Ascending aorta (tissue), 2 donors: ENCODE measurements at places on chromosomes 16 and 17. TPM values are rescaled to one million over a fixed set of nuclear protein-coding genes. Genes with fewer than 3 reads are reported as not detected.

- no peak for DNase-seq
- peaks cover 7% of the 10 kb centered on the region for H3K4me1 ChIP-seq
- peaks cover 18% of the 10 kb centered on the region for H3K36me3 ChIP-seq
- H3K4me3 ChIP-seq, result no peak overlapping the region
Observed at GRCh38 chr16:15873301-15873700, 15.1 kb downstream of the CEP20 start.

DNA sequence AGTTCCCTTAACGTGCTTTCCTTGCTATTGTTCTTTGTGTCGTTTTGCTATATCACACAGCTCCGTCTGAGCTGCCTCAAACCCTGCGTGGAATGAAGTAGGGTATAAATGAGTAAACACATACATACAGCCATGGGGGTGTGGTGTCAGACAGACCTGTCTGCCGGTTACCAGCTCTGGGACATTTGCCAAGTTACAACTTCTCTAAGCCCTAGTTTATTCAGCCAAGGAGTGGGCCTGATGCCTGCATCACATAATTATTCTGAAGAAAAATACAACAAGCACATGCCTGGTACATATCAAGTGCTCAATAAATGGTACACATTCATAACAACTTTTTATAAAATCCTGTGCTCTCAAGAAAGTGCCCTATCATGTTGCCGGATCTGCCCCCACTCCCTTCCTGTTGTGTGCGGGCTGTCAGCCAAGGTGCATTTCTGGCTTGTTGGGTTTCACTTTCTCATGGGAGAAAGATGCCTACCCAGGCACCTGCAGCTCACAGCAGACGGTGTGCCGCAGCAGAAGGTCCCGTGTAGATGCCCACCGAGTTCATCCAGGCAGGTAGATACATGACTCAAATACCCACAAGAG, 30.5 kb downstream of the SMPD3 start:
- no peak for DNase-seq
- no peaks in the 10 kb centered on the region for H3K27me3 ChIP-seq
- H3K4me1 ChIP-seq, result no peaks in the 10 kb centered on the region
- no peak overlapping the region for H3K4me3 ChIP-seq

GRCh38 chr16:2038382-2039231, 9.0 kb downstream of the NTHL1 start:
- H3K27me3 ChIP-seq, result no peaks in the 10 kb centered on the region
- DNase-seq, result no peak
- peaks cover 32% of the 10 kb centered on the region for H3K4me1 ChIP-seq
- peak overlapping the region; percentile 51 for H3K27ac ChIP-seq
- H3K36me3 ChIP-seq, result peaks cover 4% of the 10 kb centered on the region

DNA sequence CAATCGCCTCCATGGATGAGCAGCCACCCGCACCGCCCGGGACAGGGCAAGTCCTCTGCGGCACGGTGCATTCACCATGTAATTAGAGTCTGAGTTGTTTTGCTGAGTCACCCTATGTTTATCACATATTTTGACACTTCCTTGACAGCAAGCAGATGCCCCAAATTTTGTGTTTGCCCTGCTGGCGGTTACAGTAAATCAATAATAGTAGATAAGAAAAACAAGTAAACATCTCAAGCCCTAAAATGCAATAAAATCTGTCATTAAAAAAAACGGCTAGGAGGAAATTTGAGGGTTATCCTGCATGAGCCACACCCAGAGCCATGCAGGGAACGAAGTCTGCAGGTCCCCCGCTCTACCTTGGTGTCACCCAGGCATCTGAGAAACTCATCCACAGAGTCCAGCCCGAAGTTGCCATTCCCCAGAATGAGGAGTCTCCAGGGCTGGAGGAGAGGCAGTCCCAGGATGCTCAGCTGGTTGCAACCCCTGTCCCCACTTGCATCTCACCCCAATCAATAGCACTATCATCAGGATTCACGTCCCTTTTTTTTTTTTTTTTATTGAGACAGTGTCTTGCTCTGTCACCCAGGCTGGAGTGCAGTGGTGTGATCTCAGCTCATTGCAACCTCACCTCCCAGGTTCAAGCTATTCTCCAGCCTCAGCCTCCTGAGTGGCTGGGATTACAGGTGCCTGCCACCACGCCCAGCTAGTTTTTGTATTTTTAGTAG, 16.5 kb upstream of the ST6GALNAC1 start:
- H3K4me1 ChIP-seq, result no peaks in the 10 kb centered on the region
- H3K36me3 ChIP-seq, result no peaks in the 10 kb centered on the region
- H3K27ac ChIP-seq, result no peak overlapping the region
- DNase-seq, result no peak

GRCh38 chr17:15262291-15263205, 2.6 kb downstream of the PMP22 start:
- DNase-seq, result peak; percentile 94
- H3K27me3 ChIP-seq, result no peaks in the 10 kb centered on the region
- peak overlapping the region; percentile 98 for H3K27ac ChIP-seq
- peaks cover 16% of the 10 kb centered on the region for H3K36me3 ChIP-seq
- peak overlapping the region; percentile 82 for H3K4me3 ChIP-seq

GRCh38 chr16:77225182-77225581, 26.0 kb downstream of the SYCE1L start:
- no peaks in the 10 kb centered on the region for H3K36me3 ChIP-seq
- H3K4me1 ChIP-seq, result no peaks in the 10 kb centered on the region
- H3K4me3 ChIP-seq, result no peak overlapping the region

KRT39 gene
- total RNA-seq, result not detected

TPSG1 gene
- total RNA-seq, result not detected

DNA sequence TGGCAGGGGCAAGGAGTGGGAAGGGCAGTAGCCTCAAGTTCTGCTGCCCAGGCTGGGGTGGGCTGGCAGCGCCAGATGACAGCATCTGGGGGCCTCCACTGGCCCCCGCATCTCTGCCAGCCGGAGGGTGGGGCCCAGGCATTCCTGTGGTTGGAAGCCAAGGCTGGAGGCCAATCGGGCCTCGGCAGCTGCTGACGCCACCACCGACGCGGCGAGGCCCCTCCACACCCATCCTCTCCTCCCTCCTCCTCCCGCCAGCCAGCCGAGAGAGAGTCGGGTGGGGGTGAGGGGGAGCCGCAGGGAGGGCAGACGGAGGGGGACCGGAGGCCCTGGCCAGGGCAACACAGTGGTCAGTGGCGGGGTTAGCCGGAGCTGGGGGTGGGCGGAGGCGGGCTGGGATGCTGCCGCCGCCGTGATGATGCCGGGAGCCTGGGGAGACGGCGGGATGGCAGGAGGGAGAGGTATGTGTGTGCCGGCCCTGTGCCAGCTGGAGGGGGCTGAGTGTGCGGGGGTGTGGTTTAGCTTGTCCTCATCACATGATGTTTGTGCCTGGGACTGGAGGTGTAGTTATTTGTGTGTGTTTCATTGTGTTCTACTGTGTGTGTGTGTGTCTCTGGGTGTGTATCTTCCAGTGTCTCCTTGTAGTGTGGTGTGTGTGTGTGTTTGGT, 36.6 kb downstream of the ARHGAP23 start:
- DNase-seq, result peak; percentile 96
- H3K4me1 ChIP-seq, result peaks cover 47% of the 10 kb centered on the region
- peak overlapping the region; percentile 54 for H3K4me3 ChIP-seq
- H3K27me3 ChIP-seq, result no peaks in the 10 kb centered on the region
- peaks cover 37% of the 10 kb centered on the region for H3K36me3 ChIP-seq

SSTR5 gene
- not detected for total RNA-seq

NXN gene
- 67.3 TPM for total RNA-seq

DNA sequence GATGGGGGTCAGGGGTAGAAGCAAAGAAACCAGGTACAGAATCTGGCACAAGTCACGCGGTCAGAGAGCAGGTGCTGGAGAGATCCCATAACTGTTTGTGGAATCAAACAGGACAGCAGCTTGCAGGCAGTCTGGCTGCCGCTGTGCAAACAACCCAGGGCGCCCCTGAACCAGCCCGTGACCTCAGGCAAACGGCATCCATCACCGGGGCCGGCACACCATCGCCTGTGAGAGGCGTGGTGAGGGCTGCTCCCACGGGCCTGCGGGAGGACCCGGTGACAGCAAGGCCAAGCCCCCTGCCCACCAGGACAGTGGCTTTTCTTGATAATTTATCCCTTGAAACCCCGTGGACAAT, 47.9 kb downstream of the CBFA2T3 start:
- H3K36me3 ChIP-seq, result no peaks in the 10 kb centered on the region
- no peaks in the 10 kb centered on the region for H3K4me1 ChIP-seq
- DNase-seq, result no peak
- no peak overlapping the region for H3K4me3 ChIP-seq

DNA sequence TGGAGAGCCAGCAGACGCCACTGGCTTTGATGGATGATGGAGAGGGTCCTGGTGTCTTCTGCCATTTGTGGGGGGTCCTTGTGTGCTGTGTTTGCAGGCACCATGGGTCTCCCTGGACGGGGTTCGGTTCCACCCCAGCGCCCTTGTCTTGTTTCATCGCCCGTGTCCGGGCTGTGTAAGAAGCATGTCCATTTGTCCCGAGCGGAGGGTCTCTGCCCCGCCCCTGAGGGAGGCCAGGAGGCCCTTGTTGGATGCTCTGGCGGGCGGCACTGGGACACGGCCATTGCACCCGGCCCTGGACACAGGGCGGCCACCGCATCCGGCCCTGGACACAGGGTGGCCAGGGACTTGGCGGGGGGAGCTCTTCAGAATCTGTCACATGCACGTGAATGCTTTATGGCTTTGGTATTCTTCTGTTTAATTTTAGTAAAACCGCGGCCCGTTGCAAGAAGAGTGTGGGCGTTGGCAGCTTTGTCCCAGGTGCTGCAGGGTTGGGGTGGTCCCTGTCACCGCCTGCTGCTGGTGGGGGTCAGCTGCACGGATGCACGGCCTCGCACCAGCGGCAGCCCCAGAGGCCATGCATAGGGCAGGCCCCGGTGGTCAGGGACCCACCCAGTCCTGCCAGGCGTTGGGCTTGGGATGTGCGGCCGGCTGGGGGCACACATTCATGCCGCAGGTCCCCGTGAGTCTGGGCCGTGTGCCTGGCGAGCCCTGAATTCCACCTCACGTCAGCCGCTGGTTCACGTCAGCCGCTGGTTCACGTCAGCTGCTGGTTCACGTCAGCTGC, 21.0 kb upstream of the ZNF750 start:
- no peaks in the 10 kb centered on the region for H3K4me1 ChIP-seq
- no peaks in the 10 kb centered on the region for H3K36me3 ChIP-seq
- H3K27me3 ChIP-seq, result no peaks in the 10 kb centered on the region
- no peak for DNase-seq
- no peak overlapping the region for H3K4me3 ChIP-seq

GRCh38 chr17:41722231-41722630, 10.1 kb downstream of the GAST start:
- no peak overlapping the region for H3K27ac ChIP-seq
- H3K27me3 ChIP-seq, result no peaks in the 10 kb centered on the region
- no peaks in the 10 kb centered on the region for H3K4me1 ChIP-seq

- H3K27ac ChIP-seq, result no peak overlapping the region
- no peak overlapping the region for H3K4me3 ChIP-seq
- peaks cover 5% of the 10 kb centered on the region for H3K4me1 ChIP-seq
- H3K27me3 ChIP-seq, result no peaks in the 10 kb centered on the region
- H3K36me3 ChIP-seq, result peaks cover 30% of the 10 kb centered on the region
- no peak for DNase-seq
Observed at GRCh38 chr17:47837401-47838039, 3.6 kb downstream of the SCRN2 start.

GRCh38 chr17:78921437-78921971, 3.7 kb downstream of the TIMP2 start:
- peak overlapping the region; percentile 94 for H3K4me3 ChIP-seq
- no peaks in the 10 kb centered on the region for H3K27me3 ChIP-seq
- H3K27ac ChIP-seq, result peak overlapping the region; percentile 82
- H3K4me1 ChIP-seq, result peaks cover 25% of the 10 kb centered on the region
- no peak for DNase-seq

GRCh38 chr16:85856585-85856984, 42.4 kb upstream of the IRF8 start:
- no peaks in the 10 kb centered on the region for H3K36me3 ChIP-seq
- H3K4me1 ChIP-seq, result no peaks in the 10 kb centered on the region
- no peak for DNase-seq
- H3K27me3 ChIP-seq, result no peaks in the 10 kb centered on the region
- no peak overlapping the region for H3K4me3 ChIP-seq
- H3K27ac ChIP-seq, result no peak overlapping the region

CCL14 gene
- 168 TPM for total RNA-seq
